ENCODE measurements at places on chromosomes 3 and 15. TPM values are rescaled to one million over a fixed set of nuclear protein-coding genes. Genes with fewer than 3 reads are reported as not detected.

Gene FAM174B
- 78.0 TPM for total RNA-seq

Gene ALDH1A2
- total RNA-seq: 18.9 TPM

DNA sequence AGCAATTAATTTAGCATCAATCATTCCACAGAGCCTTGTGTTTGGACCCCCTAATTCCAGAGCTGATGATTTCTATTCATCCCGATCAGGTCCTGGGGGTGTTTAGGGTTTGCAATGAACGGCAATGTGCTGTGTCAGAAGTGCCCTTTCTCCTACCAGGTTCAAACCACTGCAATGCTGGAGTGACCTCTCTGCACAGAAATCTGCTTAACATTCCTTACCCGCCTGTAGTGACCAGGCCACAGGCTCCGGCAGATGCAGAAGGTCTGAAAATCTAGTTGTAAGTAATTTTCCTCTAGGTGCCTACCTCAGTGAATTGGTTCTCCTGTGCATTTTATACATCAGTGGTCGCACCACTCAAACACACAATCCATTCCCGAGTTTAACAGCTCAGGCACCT is 725.3 kb upstream of the CFAP20DC start:
- DNase-seq: no peak

DNA sequence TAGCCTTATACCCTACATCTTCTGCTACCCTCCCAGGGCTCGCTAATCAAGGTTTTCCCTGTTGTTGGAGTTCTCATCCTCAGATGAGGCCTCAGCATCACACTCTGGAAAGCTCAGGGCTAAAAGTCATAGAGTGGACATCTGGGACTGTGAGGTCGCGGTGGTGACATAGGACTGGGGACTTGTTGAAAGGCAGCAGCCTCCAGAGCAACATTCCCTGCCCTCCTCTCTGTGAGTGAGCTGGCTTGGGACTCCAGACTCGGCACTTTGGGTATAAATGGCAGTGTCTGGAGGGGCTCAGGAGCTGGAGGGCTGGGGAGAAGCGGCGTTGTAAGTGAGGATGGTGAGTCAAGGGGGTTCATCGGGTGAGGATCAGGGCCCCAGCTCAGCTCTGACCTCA is 2.7 kb downstream of the CA12 start:
- DNase-seq: no peak

DNA sequence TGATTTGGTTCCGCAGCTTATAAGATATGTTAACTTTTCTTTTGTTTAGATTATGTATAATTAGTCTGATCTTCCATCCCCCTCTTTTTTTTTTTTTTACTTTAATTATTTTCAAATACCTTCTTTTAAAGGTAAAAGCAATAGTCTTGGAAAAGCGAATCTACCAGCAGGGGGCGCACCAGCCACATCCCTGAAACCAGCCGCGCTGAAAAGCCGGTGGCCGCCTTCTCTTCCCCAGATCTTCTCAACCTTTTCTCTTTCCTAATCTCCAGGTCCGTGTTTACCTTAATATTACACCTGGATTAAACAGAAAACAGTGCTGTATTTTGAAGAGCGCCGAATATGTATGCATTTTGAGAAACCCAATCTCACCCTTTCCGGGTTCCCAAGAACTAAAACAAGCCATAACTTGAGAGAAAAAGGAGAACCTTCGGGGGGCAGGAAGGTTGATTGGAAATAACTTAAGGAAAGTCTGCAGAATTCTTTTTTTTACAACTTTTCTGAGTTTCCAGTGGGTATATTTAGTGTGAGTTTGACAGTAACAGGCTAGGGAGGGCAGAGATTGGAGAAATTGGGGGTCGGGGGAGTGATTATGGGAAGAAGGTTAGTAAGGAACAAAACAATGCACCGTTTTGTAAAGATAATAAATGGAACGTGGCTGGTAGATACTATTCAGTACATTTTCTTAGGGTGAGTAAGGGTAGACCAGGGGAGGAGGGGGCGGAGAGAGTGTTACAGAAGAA is 2.0 kb upstream of the SOX2 start:
- DNase-seq: peak; percentile 53

GRCh38 chr15:61032600-61033286 is 196.4 kb downstream of the RORA start:
- no peak for DNase-seq

DNA sequence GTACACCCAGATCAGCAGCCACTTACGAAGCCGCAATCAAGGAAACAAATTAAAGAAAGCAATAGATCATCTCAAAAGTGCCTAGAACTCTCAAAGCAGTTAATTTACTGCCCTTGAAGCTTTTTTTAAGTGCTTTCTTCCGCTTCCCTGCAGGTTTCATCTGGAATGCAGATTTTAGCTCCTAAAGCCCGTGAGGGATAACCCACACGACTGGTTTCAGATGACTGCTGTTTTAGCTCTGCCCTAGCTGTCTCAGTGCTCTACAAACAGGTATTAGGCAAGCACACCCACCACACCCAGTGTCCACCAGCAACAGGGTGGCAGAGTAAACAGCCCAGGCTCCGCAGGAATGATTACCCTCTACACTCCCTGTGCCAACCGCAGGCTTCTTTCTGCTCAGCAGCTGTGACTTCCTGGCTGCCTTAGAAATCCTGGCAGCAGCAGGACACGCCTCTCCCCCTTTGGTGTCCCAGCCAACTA is 126.0 kb downstream of the FMN1 start:
- DNase-seq: peak; percentile 91

- DNase-seq: no peak
Observed at GRCh38 chr15:91223863-91224262, 123.8 kb downstream of the SV2B start.

GRCh38 chr15:39887211-39887610 is 32.9 kb downstream of the GPR176 start:
- no peak for DNase-seq

GRCh38 chr15:40911693-40912092 is 17.4 kb downstream of the VPS18 start:
- no peak for DNase-seq

Data from Caki2 (cell line).